GM03348 (cell line): ENCODE measurements at places on chromosomes 16 and 17.
A peak's percentile ranks its signal among the peaks of the same experiment; 100 is the strongest.

- peak; percentile 11 for DNase-seq
Observed at GRCh38 chr17:52170963-52171572, 12.6 kb upstream of the CA10 start.

GRCh38 chr16:4019371-4019791, 96.9 kb downstream of the ADCY9 start:
- no peak for DNase-seq

DNA sequence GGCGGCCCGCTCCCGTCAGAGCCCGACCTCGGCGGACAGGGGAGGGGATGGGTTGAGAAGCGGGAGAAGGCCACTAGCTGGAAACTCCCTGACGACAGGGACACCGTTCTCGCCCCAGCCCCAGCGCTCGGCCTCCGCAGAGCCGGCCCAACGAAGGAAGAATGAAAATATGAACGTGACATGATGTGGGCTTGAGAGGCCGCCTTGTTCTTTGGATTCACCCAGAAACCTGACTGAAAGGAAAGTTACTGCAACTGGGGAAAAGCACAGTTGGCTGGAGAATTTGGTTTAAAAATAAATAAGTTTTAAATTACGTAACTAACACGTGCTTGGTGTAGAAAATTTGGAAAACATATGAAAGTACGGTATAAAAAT, 21.1 kb downstream of the NPTX1 start:
- DNase-seq = peak; percentile 78

GRCh38 chr16:51573191-51573590, 422.1 kb upstream of the SALL1 start:
- no peak for DNase-seq

DNA sequence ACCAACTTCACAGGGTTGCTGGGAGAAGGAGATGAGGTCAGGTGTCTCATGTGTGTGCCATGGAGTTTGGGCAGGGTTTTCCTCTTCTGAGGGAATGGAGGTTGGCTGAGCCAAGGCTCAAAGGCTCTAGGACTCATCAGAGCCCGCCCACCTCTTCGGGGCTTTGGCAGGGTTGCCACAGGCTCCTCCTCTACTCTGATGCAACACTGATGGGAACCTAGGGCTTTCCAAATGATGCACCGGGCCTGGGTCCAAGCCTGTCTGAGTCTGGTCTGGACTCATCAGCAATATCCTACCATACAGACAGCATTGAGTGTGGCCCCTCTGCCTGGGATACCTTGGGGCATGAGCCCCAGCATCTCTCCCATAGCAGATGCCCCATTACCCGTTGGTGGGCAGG, 59.5 kb upstream of the LHX1 start:
- DNase-seq = no peak

DNA sequence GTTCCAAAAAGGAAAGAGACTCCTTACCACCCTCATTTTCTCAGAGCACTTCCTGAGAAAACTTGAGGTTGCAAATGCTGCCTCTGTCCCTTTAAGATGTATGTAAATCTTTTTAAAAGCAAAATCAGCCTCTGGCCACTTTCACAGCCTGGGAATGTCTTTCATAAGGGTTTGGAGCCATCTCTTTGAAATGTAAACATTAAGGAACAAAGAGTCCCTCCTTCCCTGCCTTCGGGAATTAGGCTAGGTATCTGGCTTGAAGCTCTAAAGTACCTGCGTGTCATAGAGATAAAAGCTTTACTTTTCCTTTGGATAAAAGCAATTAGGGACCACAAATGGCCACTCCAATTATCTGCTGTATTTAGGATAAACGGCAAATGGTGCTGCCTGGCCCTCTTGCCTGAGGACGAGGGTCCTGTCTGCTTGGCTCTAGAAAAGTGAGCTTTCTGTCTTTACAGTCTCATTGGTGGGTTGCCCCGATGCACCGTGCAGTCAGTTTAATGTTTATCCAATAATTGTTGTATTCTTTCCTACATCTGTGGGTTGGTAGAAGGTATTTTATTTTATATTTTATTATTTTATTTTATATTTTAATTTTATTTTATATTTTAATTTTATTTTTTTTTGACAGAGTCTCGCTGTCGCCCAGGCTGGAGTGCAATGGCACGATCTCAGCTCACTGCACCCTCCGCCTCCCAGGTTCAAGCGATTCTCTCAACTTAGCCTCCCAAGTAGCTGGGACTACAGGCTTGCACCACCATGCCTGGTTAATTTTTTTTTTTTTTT, 23.9 kb downstream of the NLRC3 start:
- DNase-seq = no peak
